ENCODE measurements at places on chromosomes 2 and 18.

- no peak for DNase-seq
Observed at GRCh38 chr2:33013684-33014110, 66.9 kb downstream of the LTBP1 start.

GRCh38 chr2:138221358-138221757 is 257.1 kb downstream of the HNMT start:
- no peak for DNase-seq

GRCh38 chr2:126863336-126864015 is 35.2 kb upstream of the TEX51 start:
- no peak for DNase-seq

GRCh38 chr2:143481733-143482132 is 352.5 kb downstream of the ARHGAP15 start:
- DNase-seq = no peak

GRCh38 chr2:174663550-174663949 is 65.9 kb upstream of the WIPF1 start:
- DNase-seq = no peak

DNA sequence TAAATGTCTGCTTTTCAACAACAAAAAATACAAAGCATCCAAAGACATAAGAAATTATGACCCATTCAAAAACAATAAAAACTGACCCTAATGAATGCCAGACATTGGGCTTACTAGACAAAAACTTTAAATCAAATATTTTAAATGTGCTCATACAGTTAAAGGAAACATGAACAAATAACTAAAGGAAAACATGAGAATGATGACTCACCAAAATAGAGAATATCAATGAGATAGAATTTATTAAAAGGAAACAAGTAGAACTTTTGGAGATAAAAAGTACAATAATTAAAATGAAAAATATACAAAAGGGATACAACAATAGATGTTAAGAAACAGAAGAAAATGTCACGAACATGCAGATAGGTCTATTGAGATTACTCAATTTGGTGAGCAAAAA is 110.6 kb downstream of the TRABD2A start:
- DNase-seq = no peak

DNA sequence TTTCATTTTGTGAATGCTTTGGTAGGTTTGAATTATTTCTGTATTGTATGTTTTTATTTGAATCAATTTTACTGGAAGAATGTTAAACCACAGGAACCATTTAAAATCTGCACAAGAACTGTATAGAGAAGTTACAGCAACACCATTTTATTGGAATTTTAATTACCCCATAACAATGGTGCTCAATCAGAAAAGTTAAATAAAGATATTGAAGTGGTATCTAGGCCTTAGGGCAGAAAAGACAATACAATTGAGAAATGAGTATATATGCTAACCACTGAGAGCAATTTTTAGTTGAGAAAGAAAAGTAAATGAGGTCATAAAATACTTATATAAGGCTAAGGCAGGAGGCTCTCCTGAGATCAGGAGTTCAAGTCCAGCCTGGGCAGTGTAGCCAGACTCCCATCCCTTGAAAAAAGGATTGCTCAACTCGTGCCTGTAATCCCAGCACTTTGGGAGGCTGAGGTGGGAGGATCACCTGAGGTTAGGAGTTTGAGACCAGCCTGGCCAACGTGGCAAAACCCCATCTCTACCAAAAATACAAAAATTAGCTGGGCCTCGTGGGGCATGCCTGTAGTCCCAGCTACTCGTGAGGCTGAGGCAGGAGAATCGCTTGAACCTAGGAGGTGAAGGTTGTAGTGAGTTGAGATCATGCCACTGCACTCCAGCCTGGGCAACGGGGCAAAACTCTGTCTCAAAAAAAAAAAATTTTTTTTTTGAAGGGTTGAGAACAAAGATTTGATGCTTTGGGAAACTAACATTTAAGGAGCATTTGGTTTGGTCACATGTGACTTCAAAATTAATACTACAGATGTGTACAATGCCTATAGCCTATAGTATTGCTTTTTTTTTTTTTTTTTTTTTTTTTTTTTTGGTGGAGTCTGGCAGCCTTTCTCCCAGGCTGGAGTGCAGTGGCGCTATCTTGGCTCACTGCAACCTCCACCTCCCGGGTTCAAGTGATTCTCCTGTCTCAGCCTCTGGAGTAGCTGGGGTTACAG is 212.9 kb upstream of the STON1 start:
- DNase-seq = no peak

GRCh38 chr2:18118703-18119102 is 240.2 kb downstream of the KCNS3 start:
- no peak for DNase-seq

GRCh38 chr2:21469564-21469963 is 345.8 kb downstream of the TDRD15 start:
- DNase-seq = no peak

DNA sequence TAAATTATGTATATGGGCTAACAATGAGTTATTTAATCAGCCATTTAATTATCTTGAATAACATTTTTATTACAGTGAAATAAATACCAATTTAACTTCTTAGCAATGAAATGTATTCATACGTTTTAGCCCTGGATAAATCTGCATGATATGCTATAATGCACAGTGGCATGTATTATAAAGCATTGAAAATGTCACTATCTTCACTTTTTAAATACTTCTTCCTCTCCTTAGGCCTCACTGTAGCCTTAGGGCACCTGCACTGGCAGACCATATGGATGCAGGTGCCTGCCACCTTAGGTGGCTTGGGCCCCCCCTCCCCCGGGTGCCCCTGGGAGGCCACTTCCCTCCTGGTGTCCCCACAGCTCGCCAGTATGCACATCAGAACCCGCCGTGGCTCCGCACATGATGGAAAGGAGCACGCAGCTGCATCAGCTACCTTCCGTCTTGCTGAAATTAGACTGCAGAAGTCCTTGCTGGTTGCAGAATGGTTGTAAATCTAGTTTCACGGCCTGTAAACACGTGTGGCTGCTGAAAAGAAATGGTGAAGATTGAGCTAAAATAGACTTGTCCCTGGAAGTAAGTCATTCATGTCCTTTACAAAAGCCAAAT is 56.7 kb downstream of the ADI1 start:
- DNase-seq = no peak

- no peak for DNase-seq
Observed at GRCh38 chr18:48592540-48593171, 53.8 kb downstream of the CTIF start.

DNA sequence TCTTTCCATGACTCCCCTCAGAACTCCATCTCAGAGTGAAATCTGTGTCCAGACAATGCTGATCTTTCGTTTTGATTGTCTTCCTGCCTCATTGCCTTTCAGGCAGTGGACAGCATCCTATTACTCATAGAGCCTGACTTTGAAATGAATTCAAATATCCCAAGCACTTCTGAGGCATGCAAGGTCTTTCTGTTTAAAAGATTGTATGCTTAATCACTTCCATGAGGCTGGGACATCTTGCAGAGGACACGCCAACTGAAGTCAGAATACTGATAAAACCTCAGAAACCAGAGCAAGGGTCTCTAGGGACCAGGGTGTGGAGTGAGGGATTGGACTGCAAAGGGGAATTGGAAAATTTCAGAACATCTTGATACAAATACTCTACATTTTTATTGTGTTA is 836.5 kb upstream of the ID2 start:
- DNase-seq = peak; percentile 61

DNA sequence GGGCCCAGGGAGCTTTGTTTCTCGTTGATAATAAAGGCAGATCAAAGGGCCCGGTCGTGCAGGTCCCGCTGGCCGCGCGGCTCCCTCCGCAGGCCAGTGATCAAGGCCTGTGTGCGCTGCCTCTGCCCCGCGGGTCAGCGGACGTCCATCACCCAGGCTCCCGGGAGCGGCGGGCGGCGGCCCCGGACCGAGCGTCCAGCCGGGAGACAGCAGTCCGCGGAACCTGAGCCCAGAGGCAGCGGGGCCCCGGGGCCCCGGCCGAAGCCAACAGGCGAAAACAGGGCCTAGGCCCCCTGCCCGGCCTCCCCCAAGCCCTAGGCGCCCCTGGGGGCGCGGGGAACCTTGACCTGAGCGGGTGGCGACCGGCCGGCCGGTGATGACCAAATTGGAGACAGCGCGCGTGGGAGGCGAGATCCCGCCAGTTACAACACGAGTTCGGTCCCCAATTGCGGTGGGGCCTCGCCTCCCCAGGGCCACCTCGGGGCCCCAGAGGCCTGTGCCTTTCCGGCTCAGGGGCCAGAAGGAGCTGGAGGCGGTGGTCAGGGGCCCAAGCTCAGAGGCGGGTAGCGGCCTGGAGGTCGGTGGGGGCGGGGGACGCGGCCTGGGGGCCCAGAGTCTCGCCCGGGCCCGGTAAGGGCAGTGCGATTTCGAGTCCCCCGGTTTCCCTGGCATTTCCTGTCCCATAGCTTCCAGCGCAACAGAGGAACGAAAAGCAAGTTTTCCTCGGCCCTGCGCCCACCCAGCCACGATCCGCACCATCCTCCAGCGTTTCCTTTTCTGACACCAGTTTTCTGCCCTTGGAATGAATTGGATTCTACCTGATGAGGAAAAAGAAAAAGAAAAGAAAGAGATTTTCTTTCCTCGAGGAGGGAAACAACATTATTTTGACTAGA is 5.9 kb downstream of the SP9 start:
- DNase-seq = no peak

- DNase-seq = peak; percentile 58
Observed at GRCh38 chr2:148716378-148716920, 71.9 kb downstream of the EPC2 start.

DNA sequence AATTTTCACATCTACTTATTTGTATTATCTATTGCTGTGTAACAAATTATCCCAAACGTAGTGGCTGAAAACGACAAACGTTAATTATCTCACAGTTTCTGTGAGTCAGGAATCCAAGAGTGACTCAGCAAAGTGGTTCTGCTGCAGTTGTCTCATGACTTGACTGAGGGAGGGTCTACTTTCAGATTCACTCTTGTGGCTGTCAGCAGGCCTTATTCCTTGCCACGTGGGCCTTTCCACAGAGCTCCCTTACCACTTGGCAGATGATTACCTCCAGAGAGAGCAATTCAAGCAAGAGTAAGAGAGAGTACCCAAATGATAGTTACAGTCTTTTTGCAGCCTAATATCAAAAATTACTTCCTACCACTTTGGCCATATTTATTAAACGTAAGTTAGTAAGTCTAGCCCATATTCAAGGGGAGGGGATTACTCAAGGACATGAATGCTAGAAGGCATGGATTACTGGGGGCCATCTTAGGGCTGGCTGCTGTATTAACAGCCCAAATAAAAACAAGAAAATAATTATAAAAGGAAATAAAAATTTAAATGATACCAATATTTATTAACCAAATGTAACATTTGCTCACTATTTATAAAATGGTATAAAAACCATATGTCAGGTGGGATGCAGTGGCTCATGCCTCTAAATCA is 48.7 kb upstream of the NBEAL1 start:
- DNase-seq = no peak

DNA sequence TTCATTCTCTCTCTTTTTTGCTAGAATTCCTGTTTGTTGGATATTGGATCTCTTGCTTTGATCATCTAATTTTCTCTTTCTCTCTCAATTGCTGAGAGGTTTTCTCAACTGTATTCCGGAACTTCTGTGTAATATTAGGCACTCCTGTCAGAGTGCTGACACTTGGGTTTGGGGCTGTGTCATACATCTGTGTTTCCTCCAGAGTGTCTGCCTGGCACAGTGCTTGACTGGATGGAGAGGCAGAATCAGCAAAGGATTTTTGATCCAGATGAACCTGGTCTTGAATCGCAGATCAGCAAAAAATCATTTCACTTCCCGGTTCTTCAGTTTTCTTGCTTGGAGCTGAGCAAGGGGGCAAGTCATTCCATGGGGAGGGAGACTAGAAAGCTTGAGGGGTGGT is 87.7 kb upstream of the CXCR4 start:
- DNase-seq = no peak

- DNase-seq = peak; percentile 31
Observed at GRCh38 chr2:162123806-162124758, 28.0 kb downstream of the GCG start.

DNA sequence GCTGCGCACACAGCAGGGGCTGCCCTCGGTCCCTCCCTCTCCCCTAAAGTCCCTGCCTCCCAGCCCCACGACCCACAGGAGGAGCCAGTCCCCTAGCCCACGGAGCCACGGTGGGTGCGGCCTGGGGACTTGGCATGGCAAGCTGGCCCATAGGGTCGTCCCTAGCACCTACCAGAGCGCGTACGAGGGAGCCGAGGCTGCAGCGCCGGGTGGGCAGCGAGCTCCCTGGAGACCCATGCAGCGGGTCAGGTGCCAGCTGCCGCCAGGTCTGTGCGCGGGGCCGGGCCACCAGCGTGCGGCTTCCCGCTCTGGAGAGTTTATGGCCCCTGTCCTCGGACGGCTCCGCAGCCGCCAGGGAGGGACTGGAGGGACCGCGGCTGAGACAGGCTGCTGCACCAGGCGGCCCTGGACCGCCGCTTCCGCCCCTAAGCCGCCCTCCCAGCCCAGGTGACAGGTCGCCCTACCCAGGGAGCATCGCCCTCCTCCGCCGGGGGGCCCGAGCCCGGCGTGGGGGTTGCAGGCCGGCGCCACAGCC is 273.6 kb downstream of the CCDC74A start:
- DNase-seq = no peak
